ENCODE measurements at places on chromosomes 7 and 10.

- no peak for DNase-seq
Observed at GRCh38 chr10:127118034-127118433, 78.4 kb downstream of the INSYN2A start.

DNA sequence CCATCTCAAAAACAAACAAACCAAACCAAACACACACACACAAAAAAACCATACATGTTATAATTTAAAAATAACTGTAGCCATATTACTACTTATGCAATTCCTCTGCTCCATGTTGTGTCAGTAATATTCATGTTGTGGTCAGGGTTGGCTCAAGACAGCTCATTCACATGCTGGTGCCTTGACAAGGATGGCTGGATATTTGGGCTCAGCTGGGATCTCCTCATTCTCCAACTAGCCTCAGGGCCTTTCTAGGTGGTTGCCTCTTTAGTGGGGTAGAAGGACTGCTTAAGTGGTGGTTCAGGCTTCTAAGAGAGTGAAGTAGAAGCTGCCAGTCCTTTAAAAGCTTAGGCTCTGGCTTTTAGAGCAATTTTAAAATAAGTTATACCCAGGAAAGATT lies 189.3 kb downstream of the ADRA2A start:
- no peak for DNase-seq

DNA sequence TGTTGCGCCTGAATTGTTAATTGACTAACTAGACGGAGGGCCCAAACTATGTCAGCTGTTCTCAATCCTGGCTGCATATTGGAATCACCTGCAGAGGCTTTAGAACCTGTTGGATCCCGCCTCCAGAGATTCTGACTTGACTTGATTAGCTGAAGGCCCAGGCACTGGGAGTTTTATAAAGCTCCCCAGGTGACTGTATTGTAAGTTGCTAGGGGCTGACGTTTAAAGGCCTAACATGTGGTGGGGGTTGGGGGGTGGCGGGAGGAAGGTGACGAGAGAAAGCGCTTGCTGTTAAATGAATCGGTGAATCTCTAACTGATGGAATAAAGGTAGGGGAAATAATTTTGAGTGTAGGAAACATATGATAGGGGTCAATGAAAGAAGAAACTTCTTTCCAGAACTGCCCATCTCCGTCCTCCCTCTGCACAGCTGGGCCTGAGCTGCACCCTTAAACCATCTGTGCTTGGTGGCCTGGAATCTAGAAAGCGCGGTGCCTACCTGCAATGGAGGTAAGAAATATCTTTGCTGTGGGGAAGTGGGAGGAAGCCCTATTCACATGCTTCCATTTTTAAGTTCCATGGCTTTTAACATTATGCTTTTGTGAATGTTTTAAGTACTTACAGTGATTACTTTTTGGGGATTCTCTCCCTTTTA lies 225.0 kb upstream of the FAM3C start:
- DNase-seq, result no peak

DNA sequence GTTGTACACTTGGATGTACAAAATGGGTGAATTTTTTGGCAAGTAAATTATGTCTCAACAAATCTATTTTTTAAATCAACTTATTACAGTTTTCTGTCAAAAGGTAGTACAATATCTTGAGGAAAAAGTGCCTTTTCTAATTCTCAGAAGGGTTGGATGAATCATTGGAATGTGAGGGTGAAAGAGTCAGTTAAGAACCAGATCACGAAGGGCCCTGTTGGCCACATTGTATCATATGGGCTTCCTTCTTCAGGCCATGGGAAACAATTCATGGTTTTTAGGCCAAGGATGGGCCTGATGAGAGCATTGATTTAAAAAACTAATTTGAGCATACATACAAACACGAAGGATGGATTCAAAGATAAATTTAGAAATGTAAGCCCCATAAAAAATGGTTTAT lies 503.7 kb downstream of the TNS3 start:
- no peak for DNase-seq

Data from left cardiac atrium (tissue), 4 donors.